CD4-positive, alpha-beta T cell treated with Interleukin-12 subunit alpha and Interleukin-12 subunit beta, for 1 hour (primary cell): ENCODE measurements at places on chromosomes 2 and 18.

DNA sequence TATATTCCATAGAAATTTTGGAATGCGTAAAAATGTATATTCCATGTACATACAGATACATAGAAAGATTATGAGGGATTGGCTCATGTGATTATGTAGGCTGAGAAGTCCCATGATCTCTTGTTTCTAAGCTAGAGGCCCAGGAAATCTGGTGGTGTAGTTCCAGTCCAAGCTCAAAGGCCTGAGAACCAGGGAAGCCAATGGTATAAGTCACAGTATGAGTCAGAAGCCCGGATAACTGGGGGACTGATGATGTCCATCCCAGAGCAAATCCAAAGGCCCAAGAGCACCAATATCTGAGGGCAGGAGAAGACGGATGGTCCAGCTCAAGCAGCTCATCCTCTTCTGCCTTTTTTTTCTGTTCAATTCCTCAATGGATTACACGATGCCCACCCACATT is 385.0 kb upstream of the KLHL29 start:
- no peak for DNase-seq

- no peak for DNase-seq
Measured at GRCh38 chr2:11995456-11995855, 249.0 kb downstream of the LPIN1 start.

DNA sequence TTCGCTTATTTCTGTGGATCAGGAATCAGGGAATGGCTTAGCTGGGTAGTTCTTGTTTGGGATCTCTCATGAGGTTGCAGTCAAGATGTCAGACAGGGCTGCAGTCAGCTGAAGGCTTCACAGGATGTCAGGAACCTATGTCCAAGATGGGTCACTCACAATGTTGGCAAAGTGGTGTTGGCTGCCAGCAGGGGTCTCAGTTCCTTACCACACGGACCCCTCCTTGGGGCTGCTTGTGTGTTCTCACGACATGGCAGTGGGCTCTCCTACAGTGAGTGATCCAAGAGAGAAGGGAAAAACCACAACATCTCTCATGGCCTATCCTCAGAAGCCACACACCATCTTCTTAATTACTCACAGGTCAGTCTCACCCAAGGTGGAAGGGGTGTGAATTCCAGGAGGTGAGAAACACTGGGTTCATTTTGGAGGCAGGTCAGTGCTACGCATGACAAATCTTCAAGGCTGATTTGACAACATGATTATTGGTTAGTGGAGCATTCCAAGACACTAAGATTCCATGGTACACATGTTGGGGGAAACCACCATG is 1.3 kb upstream of the ANTXR1 start:
- no peak for DNase-seq

- no peak for DNase-seq
Measured at GRCh38 chr18:12628706-12629702, 28.9 kb downstream of the SPIRE1 start.

- no peak for DNase-seq
Measured at GRCh38 chr18:11906926-11907874, 917 bp downstream of the MPPE1 start.

DNA sequence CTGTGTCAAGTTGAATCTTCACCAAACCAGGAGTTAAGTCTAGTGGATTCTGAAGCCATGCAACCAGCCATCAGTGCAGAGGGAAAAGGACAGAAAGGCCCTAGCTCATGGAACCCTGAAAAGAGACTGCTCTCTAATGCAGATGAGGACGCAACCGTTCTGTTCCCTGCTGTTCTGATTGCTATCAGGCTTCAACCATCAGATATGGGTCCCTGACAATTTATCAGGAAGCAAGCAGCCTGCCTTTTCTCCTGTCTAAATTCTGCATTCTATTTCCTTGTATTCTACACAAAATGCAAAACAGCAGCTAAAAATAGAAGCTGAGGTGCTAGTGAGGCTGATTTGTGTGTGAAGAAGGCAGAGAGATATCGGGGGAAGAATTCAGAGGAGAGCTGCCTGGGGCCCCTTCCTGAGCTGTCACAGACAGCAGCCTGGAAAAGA is 68.4 kb upstream of the RTN4 start:
- no peak for DNase-seq

DNA sequence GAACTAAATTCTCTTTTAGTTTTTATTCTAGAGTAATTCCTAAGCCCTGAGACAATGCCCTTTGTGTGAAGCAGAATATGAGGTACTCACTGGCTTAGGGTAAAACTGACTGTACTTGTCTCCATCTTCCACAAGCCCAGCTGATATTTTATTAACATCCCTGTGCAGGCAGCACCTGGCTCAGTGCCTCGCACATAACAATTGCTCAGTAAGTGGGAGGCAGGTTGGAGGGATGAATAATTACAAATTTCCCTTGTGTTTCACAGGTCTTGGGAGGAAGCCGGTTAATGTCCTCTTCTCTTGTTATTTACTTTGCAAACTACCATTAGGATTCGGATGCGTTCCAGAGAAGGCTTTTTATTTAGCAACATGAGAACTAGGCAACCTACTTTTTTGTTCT is 249.8 kb upstream of the FSHR start:
- DNase-seq = no peak
